NCI-H1092 treated with DMSO at 0.1 percent for 48 hours (cell line): ENCODE measurements at places on chromosomes 5 and 9.

GRCh38 chr5:155050384-155051019 is 36.9 kb downstream of the KIF4B start:
- no peak for DNase-seq

GRCh38 chr9:22210262-22210661 is 201.2 kb upstream of the CDKN2B start:
- DNase-seq, result no peak

DNA sequence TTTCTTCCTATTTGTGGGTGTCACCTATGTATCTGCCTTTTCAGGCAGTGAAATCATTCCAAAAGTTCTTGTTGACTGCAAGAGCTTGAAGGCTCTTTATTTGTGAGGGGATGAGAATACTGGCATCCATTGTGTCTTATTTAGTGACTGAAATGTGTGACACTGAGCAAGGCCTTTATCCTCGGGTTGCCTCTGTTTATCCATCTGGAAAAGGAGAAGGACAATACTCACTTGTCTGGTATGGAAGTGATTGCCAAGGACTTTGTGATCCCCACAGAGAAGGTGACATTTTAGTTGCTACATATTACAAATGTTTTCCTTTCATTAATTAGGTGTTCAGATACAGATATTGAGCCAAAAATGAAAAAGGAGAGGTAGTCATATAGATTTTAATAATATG is 80.2 kb downstream of the ARRDC3 start:
- no peak for DNase-seq

DNA sequence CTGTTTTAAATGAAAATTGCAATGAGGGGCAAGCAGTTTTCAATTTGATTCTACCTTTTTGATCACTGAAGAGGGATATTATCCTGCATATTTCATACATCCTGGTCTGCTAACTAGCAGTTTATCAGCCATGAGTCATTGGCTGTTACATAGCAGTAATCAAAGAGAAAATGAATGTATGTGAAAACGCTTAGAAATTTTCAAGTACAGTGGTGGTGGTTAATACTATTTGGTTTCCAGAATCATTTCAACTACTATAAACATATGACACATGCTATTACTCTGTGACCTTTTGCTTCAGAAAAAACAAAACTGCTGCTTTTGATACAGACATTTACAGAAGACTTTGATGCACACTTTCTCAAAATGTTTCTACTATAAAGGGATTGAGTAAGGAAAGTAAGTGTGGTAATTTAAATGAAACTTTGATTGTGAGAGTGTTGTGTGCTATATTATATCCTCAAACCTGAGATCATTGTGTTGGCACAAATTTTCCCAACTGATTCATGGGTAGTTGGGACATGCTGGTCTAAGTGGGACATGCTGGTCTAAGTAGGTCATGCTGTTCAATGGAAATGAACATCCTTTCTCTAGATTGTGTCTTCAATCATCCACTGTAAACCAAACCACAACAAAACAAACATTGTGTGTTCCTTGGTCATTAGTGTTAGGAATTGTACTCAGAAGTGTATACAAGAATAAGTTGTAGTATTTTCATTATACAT is 5.1 kb downstream of the RNF14 start:
- DNase-seq, result no peak

DNA sequence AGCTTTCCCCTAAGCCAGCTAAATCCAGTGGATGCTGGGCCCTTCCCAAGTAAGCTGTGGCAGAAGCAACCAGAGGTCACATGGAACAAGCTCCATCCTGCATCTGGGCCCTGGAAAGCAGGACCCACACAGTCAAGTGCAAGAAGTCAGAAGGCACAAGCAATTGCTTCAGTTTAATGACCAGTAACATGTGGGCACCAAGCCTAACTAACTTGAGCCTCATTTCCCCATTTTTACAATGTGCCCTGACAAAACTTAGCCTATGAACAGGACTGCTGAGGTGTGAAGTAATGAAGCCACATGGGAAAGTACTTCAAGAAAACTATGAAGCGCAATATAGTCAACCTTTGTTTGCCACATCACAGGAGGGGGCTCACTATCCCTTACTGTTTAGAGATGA is 90.5 kb downstream of the TLE1 start:
- no peak for DNase-seq

GRCh38 chr5:7850395-7851239 is at the start of gene CFAP90:
Gene CFAP90 (minus strand): TSS chr5:7851133. CDS start chr5:7851021, 112 bp downstream.
- DNase-seq, result peak; percentile 65

GRCh38 chr5:149794041-149794440 is 63.9 kb downstream of the PPARGC1B start:
- no peak for DNase-seq
